ENCODE measurements at places on chromosomes 2 and 18.

DNA sequence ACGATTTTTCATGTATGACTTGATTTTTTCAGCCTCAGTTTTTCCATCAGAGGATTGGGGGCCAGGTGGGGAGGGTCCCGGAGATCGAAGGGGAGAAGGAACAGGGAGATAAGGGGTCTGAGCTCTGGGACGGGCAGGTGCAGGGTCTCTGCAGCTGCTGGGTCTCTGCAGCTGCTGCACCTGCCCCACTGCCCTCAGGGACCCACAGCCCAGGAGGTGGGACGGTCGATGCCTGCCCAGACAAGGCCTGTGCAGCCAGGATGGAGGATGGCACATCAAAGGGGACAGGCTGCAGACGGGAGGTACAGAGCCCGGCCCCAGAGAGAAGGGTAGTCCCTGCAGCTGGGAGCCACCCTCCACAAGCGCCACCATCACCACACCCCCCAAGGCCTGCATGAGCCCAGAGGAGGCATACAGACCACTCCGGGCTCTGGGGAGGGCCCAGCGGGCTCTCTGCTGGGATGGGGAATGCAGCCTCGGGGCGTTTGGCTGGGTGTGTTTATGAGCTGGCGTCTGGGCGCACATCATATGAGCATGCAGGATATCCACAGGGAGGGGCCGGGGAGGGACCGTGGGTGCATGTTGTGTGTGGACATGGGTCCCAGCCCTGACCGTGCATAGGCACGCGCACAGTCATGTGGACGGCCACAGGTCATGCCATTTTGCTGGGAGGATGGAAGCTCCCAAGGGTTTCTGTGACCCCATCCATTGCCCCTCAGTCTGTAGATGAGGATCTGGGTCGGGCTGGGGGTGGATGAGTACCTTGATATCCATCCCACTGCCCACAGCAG is 34.9 kb upstream of the GPC1 start:
- DNase-seq, result no peak

DNA sequence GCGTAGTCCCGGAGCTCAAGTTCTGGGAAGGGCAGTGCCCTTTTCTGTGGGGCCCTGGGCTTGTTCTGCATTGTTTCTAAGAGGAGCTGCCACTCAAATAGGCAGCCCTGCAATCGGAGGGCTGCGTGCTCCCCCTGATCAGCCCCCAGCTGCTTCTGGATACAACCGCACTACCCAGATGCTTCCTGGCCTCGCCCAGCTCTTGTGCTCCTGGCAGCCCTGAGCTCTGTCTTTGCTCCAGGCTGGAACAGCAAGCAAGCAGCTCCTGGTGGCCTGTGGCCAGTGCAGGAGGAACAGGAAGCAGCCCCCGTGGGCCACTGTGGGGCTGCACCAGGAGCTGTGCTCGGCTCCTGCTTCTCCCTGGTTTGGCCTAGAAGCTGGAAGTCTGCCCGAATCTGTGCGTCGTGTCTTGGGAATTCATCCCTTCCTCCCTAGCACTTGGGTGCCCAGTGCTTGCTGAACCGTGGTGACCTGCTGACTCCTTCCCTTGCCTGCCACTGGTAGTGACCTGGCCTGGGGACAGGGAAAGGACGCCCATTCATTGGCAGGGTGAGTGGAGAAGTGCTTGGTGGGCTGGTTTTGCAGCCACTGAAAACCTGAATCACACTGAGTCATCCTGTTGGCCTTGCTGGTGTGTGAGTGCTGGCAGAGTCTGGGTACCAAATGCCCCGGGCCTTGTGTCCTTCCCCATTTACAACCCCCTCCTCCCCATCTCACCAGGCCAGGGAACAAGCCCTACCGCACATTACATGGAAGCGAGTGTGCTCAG is 27.3 kb upstream of the NTSR2 start:
- DNase-seq, result no peak

GRCh38 chr2:163348857-163349380 is 386.9 kb downstream of the FIGN start:
- no peak for DNase-seq

DNA sequence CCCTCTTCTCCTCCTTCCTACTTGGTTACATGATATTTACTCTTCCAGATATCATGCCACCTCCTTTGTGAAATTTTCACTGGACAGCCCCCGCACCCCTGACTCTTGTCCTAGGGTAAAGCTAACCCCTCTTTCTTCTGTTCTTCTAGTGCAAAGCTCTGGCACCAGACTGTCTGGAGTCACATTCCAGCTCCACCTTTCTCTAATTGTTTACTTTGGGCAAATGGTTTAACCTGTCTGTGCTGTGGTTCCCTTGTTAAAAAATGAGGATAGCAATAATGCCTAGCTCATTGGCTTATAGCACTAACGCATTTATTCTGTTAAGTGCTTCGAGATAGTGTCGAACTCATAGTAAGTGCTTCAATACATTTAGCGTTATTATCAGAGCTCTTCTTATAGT is 306.2 kb downstream of the ALK start:
- no peak for DNase-seq

GRCh38 chr2:236775511-236775910 is 205.9 kb downstream of the ACKR3 start:
- no peak for DNase-seq

- DNase-seq, result no peak
Observed at GRCh38 chr18:48002933-48003365, 72.5 kb upstream of the SMAD2 start.

DNA sequence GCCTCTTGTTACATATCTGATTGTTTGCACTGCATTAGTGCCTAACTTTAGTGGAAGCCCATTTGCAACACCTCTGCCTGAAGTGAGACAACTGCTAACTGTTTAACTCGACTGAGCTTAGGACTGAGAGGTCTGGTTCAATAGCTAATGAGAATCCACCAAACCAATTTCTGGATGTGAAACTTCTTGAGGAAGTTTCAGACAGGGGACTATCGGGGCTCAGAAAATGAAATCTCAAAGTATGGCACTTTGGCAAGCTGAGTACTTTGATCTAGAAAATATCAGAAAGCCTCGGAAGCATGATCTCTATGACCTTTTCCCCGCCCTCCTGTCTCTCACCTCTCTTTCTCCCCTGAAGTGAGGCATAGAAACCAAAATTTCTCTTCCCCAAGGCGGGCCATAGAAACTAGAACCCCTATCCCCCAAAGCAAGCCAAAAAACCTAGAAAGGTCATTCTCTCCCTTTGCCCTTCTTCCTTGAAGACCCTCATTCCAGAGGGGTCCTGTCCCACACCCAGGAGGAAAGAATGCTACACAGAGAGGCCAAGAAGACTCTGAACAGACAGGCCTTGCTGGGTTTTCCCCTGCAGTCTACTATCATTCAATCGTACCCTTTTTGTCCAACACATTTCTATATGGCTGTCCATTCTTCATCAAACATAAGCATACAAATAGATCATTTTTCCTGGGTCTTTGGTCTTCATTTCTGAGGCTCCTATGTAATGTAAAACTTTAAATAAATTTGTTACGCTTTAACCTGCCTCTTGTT is 69.6 kb upstream of the CREB1 start:
- no peak for DNase-seq

DNA sequence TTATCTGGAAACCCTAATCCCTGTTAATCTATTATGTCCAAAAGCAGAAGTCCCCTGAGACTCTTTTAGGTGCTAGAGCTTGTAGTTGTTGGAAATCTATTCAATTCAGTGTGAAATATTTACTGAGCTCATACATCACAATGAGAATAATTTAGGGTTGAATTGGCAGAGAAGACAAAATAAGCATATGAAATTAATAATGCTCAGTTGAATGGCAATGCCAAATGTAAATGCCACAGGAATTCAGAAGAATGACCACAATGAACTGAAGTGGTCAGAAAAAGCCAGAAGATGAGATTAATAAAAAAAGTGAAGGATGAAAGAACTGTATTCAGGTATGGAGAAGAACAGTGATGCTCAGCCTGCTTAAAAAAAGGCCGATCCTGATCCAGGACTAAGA is 8.0 kb upstream of the STAT4 start:
- no peak for DNase-seq

- no peak for DNase-seq
Observed at GRCh38 chr2:232772531-232772930, 3.8 kb downstream of the KCNJ13 start.

- no peak for DNase-seq
Observed at GRCh38 chr2:169504651-169505050, 4.9 kb upstream of the KLHL41 start.

DNA sequence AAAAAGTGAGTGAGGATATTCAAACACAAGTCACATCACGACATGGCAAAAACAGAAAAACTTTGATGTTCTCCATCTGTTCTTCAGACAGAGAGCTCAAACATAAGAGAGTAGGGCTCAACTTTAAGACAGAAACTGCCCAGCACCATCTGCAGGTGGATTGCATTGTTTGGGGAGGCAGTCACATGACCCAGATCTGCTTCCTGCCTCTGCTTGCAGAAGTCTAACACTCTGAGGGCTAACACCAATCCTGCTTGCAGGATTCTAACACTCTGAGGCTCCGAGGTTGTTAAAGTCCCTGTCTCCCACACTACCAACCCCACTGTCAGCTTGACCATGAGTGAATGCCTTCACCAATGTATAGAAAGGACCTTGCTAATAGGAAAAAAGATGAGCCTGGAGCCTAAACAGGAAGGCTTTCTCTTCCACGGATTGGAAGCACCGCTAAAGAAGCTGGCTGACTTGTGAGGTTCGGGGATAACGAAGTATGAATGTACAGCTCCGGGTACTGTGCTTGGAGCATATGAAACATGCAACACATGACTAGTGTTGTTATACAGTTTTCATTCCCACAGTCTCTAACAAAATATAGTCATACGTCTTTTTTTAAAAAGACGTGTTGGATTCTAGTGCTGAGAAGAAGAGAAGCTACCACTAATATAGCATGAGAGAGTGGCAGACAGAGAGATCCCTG is 176.6 kb upstream of the CREB1 start:
- no peak for DNase-seq

GRCh38 chr2:233700028-233700635 is 7.4 kb downstream of the UGT1A6 start:
- no peak for DNase-seq

GRCh38 chr2:58710795-58711279 is 469.7 kb upstream of the FANCL start:
- DNase-seq, result no peak

GRCh38 chr2:151567006-151567405 is 157.3 kb downstream of the RIF1 start:
- no peak for DNase-seq

GRCh38 chr2:218984239-218985020 is 554 bp downstream of the FEV start:
- DNase-seq, result no peak

DNA sequence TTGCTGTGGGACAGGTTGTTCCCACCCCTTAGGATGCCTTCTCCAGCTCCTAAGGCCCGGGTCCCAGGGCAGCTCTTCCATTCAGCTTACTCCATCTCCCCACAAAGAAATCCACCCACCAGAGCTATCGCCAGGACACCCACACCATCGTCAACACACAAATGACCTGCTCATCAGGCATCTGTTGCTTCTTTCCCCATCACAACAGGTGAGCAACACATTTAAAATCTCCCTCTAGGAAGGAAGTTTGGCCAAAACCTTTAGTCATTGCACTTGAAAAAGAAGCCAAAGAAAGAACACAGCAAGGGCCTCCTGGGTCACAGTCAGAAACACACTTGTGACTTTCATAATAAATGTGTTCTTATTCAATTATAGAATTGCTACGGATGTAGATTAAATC is 289.0 kb downstream of the PIEZO2 start:
- no peak for DNase-seq

DNA sequence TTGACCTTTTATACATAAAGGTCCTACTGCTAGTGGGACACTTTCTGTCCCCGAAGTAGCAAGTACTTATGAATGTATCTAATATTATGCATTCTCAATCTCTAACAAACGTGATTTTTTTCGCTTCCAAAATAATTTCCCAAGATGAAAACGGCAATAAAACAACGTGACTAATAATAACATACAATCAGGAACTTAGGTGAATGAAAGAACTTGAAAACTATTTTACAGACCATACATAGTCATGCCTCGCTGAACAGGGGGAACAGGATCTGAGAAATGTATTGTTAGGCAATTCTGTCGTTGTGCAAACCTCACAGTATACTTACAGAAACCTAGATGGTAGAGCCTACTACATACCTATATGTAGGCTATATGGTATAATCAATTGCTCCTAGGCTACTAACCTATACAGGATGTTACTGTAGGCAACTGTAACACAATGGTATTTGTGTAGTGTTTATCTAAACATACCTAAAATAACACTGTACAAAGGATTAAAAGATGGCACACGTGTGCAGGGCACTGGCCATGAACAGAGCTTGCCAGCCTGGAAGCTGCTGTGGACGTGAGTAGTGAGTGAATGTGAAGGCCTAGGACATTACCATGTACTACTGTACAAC is 2.5 kb downstream of the RTN4 start:
- no peak for DNase-seq

DNA sequence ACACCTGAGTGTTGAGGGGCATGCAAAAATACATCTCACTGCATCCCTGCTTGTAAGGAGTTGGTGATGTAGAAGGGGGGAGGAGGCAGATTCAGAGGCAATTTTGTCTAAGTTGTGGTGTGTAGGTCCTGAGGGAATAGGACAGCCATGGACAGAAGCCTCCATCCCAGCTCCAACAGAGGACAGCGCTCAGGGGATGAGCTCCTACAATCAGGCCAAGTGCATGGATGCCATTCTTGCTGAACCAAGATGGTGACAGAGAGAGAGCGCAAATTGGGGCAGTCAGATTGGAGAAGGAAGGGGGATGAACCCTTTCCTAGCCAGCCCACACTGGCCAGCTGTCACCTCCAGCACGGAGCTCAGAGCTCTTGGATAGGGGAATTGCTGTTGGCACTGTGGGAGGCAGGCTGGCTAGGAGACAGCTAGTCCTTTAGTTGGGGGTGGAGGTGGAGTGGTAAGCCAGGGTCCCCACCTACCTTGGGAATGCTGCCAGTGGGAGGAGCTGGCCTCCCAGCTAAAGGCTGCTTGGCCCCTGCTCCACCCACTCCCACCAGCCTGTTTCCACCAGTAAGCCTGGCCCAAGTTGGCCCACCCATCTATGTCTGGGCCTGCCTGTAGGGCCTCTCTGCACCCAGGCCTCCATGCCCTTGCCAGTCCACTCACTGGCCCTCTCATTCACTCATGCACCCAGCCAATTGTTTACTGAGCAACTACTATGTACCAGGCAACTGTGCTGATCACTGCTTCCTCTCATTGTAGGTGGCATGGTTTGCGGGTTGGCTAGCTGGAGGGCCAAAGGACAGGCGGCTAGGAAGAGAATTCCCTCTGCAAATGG is 2.5 kb upstream of the PER2 start:
- no peak for DNase-seq

DNA sequence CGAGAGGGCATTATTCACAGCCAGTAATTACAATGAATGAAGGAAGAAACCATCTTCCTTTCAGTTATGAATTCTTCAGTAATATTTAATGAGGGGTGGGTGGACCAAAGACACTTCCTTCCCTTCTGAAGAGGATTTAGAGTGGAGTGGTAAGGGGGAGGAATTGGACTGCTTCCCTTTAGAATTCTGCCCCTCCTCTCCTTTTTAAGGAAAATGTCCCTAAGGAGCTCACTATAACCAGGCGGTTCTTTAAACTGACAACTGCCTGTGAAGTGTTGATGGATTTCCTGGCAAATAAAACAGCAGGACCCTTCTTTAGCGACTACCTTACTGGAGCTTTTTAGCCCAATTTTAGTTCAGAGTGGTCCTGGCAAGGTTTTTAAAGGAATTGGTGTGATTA is 86.4 kb downstream of the LIMS1 start:
- DNase-seq, result no peak
